ENCODE measurements at places on chromosomes 3 and 15. TPM values are rescaled to one million over a fixed set of nuclear protein-coding genes. Genes with fewer than 3 reads are reported as not detected.

The ACTRT3 gene
- not detected for total RNA-seq

DNA sequence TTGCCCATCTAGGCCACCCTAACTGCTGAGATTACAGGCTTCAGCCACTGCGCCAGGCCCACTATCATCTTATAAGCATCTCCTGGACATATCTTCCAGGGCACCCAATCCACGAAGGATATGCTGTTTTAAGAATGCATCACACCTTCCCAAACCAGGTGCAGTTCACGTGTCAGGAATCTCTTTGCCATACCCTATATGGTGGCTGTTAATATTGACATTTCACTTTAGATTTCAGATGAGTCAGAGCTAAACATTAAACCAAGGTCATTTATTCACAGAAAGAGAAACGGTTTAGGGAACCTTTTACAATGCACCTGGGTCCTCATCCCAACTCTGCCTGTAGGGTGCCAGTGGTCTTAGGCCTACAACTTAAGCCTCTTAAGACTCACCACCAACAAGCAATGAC, 85.7 kb downstream of the TBL1XR1 start:
- no peak overlapping the region for H3K4me3 ChIP-seq
- H3K36me3 ChIP-seq, result no peaks in the 10 kb centered on the region
- no peak overlapping the region for H3K27ac ChIP-seq
- H3K4me1 ChIP-seq, result peaks cover 9% of the 10 kb centered on the region

GRCh38 chr15:64740311-64741170, 34.8 kb downstream of the RBPMS2 start:
- H3K27ac ChIP-seq, result no peak overlapping the region
- peak overlapping the region; percentile 37 for H3K4me3 ChIP-seq
- H3K36me3 ChIP-seq, result no peaks in the 10 kb centered on the region
- peaks cover 12% of the 10 kb centered on the region for H3K4me1 ChIP-seq

The ROPN1 gene
- total RNA-seq, result not detected

- no peak for DNase-seq
- H3K4me3 ChIP-seq, result no peak overlapping the region
- no peaks in the 10 kb centered on the region for H3K27me3 ChIP-seq
- H3K4me1 ChIP-seq, result peaks cover 3% of the 10 kb centered on the region
- no peak overlapping the region for H3K27ac ChIP-seq
Observed at GRCh38 chr3:50620820-50621219, 3.9 kb downstream of the MAPKAPK3 start.

The ALS2CL gene
- total RNA-seq, result 6.5 TPM

DNA sequence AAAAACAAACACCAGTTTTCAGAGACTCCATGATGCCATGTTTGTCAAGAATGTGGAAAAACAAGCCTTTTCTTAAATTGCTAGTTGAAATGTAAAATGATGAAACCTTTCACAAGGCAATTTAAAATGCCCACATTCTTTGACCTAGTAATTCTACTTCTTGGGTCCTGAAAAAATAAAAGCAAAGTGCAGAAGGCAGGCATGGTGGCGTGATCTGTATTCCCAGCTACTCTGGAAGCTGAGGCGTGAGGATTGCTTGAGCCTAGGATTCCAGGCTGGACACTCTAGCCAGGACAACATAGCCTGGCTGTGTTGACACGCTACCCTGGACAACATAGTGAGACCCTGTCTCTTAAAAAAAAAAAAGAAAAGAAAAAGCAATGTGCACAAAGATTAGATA, 4.3 kb upstream of the MORF4L1 start:
- no peaks in the 10 kb centered on the region for H3K4me1 ChIP-seq
- no peak for DNase-seq
- no peak overlapping the region for H3K4me3 ChIP-seq
- H3K36me3 ChIP-seq, result peaks cover 2% of the 10 kb centered on the region

- H3K4me1 ChIP-seq, result no peaks in the 10 kb centered on the region
- H3K4me3 ChIP-seq, result no peak overlapping the region
- peaks cover 4% of the 10 kb centered on the region for H3K36me3 ChIP-seq
- DNase-seq, result no peak
Observed at GRCh38 chr3:125440559-125440955, 65.4 kb upstream of the ZNF148 start.

DNA sequence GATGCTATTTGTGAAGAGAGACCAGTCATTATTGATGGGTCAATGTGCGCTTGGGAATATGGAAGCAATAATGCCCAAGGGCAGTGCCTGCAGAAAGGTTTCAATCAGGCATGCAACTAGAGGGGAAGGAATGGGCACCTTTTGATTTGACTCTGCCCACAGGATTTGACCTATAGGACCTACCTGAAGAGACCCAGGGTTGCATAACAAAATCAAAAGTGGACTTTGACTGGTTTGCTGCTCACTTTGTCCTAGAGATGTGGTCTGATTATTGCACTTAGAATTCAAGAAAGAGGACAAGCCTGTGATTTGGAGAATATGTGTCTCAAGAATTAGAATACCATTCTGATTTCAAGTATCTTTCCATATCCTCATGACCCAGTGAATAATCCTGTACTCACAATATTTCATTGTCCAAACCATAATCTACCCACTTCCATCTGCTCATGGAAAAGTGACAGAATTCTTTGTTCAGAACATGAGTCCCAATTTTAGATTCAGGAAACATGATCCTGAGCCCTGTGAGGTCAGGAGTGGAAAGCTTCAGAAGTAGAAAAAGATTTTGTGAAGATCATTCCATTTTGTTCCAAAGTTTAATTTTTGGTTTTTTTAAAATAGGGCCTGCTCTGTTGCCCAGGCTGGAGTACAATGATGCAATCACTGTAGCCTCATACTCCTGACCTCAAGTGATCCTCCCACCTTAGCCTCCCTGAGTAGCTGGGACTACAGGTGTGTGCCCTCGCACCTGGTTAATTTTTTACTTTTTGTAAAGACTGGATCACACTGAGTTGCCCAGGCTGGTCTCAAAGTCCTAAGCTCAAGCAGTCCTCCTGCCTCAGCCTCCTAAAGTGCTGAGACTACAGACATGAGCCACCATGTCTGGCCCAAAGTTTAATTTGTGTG, 151.3 kb upstream of the NR2E3 start:
- no peak for DNase-seq
- no peaks in the 10 kb centered on the region for H3K27me3 ChIP-seq
- no peak overlapping the region for H3K27ac ChIP-seq
- H3K36me3 ChIP-seq, result no peaks in the 10 kb centered on the region

DNA sequence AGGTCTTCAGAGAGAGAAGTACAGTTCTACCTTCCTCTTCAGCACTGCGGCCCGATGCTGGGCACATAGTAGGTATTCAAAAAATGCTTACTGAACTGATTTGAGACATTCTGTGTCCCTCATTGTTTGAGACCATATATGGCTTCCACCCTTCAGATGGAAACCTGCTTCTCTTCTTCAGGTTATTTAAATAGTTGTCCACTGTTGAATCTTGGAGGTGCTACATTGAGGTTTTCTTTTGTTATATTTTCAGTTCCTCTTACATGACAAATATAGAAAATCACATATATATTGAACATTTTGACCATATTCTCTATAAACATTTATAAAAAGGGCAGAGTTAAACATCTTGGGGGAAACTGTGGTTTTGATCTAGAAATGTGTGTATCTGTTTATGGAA, 200.2 kb upstream of the LRRC3B start:
- no peak for DNase-seq
- no peaks in the 10 kb centered on the region for H3K27me3 ChIP-seq
- no peak overlapping the region for H3K4me3 ChIP-seq
- no peaks in the 10 kb centered on the region for H3K4me1 ChIP-seq

- DNase-seq, result no peak
- H3K4me1 ChIP-seq, result no peaks in the 10 kb centered on the region
- H3K27ac ChIP-seq, result no peak overlapping the region
- H3K27me3 ChIP-seq, result no peaks in the 10 kb centered on the region
Observed at GRCh38 chr15:49721621-49722020, 100.8 kb downstream of the DTWD1 start.

The ZNF80 gene
- total RNA-seq, result not detected

The SLC2A2 gene
- total RNA-seq, result not detected

The GOLGA6L7 gene
- total RNA-seq, result 0.15 TPM

GRCh38 chr3:105417525-105418289, 51.0 kb downstream of the ALCAM start:
- no peak overlapping the region for H3K27ac ChIP-seq
- H3K4me1 ChIP-seq, result no peaks in the 10 kb centered on the region
- H3K36me3 ChIP-seq, result no peaks in the 10 kb centered on the region
- no peaks in the 10 kb centered on the region for H3K27me3 ChIP-seq
- no peak for DNase-seq
- no peak overlapping the region for H3K4me3 ChIP-seq

All from SJCRH30 (cell line).